ENCODE measurements at places on chromosomes 11 and 22.

- no peak for DNase-seq
These were observed 1.6 kb downstream of the CD59 start for GRCh38 chr11:33734441-33735270.

DNA sequence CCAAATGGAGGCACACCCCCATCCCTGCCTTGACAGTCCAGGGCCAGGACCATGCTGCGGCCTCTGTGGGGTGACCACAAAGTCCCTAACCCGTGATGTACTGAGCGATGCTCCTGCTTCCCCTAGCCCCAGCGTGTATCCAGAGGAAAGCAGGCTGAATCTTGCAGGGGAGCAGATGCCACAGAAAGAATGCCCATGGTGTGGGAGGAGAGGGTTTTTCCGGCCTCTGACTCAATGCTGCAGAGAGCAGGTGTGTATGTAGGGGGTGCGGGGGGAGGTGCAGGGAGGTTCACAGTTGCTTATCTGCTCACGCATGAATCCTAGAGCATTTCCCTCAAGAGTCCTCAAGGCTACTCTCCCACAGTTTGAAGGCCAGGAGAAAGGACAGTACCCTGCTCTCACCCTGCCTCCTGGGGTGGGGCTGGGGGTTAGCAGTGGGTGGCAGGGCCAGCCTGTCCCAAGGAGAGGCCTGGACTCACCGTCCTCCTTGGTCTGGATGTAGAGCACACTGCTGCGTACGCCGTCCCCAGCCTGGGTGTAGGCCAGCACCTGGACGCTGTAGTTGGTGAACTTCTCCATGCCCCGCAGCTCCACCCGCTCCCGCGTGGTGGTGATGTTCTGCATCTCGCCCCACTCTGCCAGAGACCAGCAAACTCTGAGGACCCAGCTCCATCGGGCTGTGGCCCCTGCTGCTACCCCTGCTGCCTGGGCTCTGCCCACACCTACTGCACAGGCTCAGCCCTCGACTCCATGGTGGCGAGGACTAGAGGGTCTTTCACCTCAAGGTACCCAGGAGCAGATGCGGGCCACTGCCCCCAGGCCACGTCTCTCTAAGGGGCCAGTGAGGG, 130.8 kb downstream of the CEP164 start:
- no peak for DNase-seq

DNA sequence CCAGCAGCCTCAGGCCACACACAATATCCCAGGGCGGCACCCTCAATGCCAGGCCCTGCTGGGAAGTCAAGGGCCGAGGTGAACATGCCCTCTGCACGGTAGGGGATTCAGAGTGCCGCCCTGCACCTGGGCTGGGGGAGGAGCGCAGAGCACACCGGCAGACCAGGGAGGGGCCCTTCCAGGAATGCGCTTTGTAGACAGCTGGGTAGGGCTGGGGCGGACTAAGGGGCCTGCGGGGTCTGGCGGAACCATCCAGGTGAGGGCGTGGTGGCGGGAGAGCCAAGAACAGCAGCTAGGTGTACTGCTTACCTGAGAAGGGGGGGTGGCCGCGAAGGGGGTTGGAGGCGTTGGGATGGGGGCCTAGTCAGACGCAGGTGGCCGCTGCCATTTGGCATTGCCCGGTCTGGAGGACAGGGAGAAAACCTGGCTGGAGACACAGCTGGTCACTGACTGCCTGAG, 26.0 kb downstream of the DUSP8 start:
- DNase-seq = no peak

GRCh38 chr11:72758304-72758689, 6.1 kb upstream of the ARAP1 start:
- DNase-seq = no peak

- no peak for DNase-seq
These were observed 33.0 kb downstream of the SERGEF start for GRCh38 chr11:17979770-17980371.

DNA sequence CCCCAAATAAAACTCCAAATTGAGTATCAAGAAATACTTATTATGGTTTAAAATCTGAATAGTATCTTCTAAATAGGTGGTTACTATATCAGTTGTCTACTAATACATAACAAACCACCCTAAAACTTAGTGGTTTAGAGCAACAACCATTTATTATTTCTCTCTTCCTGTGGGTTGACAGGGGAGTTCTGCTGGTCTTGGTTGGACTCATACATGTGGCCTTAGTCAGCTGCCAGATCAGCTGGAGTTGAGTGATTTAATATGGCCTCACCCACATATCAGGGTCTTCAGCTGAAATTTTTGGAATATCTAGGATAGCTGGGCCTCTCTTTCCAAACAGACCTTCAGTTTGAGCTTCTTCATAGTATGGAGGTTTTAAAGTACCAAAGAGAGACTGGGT, 34.5 kb downstream of the C11orf65 start:
- no peak for DNase-seq

DNA sequence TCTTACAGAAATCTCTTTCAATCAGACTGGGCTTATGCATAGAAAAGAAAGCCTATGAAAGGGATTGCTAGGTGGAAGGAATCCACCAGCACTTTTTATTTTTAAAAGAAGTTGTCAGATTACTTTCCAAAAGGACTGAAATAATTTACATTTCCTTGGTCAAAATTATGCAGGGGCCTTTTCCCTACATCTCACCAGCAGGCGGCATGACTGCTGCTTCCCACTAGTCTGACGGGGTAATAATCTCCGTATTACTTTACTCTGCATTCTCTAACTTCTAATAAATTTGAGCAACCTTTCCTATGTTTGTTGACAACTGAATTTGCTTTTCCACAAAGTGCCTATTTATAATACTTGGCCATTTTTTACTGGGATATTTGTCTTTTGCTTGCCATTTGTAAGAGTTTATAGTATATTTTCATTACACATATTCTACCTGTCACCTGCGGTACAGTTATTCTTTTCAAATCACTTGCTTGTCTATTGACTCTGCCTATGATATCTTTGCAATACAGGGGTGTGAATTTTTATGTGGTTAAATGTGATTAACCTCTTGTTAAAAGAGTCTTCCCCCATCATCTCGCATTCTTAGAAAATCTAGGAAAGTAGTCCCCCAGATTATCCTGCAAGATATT, 51.9 kb upstream of the USP47 start:
- no peak for DNase-seq

GRCh38 chr11:94511932-94512781, at the start of gene C11orf97:
TSS of gene C11orf97 (plus strand) at chr11:94512461. CDS start at chr11:94512529, 68 bp downstream.
- DNase-seq = no peak

DNA sequence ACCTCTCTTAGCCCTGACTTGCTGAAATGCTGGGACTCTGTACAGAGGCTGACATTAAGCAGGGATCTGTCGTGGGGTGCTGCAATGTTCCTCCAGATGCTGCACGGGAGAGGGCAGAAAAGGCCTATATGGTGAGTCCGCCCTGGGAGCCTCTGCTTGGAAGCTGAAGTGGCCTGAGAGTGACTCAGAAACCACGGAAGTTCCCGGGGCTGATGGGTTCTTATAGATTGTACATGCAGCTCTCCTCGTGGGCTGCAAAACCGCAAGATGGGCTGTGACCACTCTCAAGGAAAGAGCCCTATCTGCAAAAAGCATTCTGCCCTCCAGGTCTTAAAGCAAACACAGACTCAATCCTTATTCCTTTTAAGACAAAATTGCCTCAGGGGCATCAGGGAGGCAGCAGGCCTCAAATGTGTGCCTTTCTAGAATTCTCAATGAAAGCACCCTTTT, 5.8 kb upstream of the SLC43A3 start:
- DNase-seq = no peak

DNA sequence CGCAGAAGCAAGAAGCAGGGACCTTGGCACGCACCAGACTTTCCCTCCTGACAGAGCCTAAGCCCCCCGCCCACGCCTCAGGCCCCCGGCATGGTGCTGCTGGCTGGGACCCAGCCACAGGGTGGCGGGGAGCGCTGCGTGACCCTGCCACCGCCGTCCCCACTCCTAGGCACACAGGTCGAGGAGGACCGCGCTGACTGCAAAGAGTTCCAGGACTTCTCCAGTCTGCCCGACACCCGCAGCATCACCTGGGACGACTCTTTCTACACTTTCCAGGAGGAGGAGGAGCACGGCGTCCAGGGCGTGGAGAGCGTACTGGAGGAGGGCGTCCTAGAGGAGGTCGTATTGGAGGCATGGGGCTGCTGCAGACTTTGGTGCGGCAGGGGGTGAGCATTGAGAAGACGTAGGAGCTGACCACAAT, 103.7 kb downstream of the TRIM51G start:
- no peak for DNase-seq

GRCh38 chr11:43289368-43289767, 22.4 kb upstream of the API5 start:
- DNase-seq = no peak

- no peak for DNase-seq
These were observed 33.1 kb downstream of the PHLDB1 start for GRCh38 chr11:118640332-118641154.

GRCh38 chr11:128453444-128454336, 133.7 kb downstream of the ETS1 start:
- DNase-seq = no peak

GRCh38 chr11:12449961-12450715, 72.8 kb downstream of the PARVA start:
- DNase-seq = no peak

- no peak for DNase-seq
These were observed 2.9 kb downstream of the CLCF1 start for GRCh38 chr11:67370351-67371076.

DNA sequence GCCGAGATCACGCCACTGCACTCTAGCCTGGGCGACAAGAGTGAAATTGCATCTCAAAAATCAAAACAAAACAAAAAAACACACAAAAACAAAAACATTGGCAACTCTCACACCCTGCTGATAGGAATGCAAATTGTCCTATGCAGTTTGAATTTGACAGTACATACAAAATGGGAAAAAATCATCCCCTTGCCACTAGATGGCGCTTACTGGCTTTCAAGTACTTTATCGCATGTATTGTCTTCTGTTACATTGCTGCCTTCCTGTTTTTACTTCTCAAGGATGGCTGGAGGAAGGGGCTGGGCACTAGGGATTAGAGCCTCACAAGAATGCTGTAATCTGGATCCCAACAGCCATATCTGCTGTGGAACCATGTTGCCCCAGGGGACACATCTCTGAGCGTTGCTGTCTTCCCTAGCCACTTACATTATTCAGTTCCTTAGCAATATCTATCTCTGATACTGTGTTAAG, 59.4 kb upstream of the A4GALT start:
- peak; percentile 5 for DNase-seq

- no peak for DNase-seq
These were observed at the start of gene MOB2 for GRCh38 chr11:1486054-1486825. TSS of gene MOB2 (minus strand) at chr11:1486779. CDS start at chr11:1486556, 223 bp downstream.

GRCh38 chr11:116643521-116643920, 129.3 kb downstream of the BUD13 start:
- DNase-seq = no peak

- DNase-seq = no peak
These were observed 13.5 kb downstream of the RBM7 start for GRCh38 chr11:114413958-114414357.

DNA sequence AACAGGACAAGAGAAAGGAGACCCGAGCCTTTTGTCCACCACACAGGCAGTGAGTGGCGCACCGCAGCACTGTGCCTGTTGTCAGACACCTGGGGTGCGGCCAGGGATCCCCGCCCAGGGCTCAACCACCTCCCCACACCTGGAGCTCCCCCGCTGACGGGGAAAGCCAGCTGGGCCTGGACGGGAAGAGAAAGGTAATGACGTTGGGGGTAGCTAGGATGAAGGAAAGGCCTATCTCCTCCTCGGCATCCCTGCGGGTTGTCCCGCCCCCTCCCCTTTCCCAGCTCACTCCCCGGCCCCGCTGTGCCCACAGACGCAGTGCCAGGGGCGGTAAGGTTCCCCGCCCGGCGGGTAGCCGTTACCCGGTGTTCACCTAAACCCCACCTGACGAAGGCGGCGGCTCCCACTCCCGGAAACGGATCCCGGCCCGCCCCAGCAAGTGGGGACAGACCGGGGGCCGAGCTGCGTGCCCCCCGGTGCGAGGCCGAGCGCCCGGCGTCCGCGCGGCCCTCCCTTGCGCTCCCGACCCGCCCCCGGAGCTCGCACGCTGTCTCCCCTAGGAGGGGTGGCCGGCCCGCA, 495 bp downstream of the HYOU1 start:
- DNase-seq = no peak

- DNase-seq = no peak
These were observed 655.1 kb upstream of the ARHGAP42 start for GRCh38 chr11:100031973-100032372.

DNA sequence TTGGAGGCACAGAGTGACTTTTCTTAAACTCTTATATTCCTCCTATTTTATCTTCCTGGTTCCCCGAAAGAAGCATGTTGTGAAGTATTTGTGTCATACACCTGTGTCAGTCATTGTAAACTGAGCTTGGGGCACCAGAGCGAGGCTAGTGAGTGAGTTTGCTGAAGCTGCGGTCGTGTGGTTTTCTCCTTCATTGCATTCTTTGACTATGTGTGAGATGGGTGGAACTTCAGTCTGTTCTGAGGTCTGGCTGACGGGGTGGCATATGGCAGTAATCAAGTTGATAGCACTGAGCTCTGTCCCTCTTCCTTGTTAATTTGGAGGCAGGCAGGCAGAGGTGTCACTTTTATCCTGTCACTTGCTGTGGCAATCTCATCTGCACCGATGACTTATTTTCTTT, 4.2 kb downstream of the VPS26B start:
- no peak for DNase-seq

- no peak for DNase-seq
These were observed 2310.2 kb downstream of the LRRC4C start for GRCh38 chr11:39149214-39149613.

- no peak for DNase-seq
These were observed 139.1 kb downstream of the PKNOX2 start for GRCh38 chr11:125303694-125304093.

- DNase-seq = no peak
These were observed 63.7 kb downstream of the RAB30 start for GRCh38 chr11:83007909-83008580.

GRCh38 chr11:122163053-122163819, 47.2 kb upstream of the BLID start:
- DNase-seq = no peak

- DNase-seq = no peak
These were observed 39.0 kb upstream of the KIRREL3 start for GRCh38 chr11:127039591-127039990.

- DNase-seq = no peak
These were observed 32.0 kb upstream of the COMT start for GRCh38 chr22:19909350-19910179.

DNA sequence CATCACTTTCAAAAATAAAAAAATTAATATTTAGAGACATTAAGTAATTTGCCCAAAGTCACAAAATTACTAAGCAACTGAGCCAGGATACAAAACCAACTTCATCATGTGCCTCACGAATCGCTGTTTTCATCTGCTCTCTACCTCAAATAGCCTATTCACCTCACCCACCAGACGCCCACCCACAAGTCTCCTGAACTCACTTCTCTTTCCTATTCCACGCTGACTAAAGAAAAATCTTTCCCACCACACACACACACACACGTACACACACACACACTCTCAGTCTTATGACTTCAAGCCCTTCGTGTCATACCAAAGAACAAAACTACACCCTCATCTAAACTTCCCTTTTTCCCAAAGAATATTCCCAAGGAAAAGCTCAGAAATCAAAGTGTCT, 2.2 kb downstream of the OR8B12 start:
- DNase-seq = no peak

Data from NCI-H187 (cell line).